ENCODE measurements at places on chromosomes 16 and 17.

DNA sequence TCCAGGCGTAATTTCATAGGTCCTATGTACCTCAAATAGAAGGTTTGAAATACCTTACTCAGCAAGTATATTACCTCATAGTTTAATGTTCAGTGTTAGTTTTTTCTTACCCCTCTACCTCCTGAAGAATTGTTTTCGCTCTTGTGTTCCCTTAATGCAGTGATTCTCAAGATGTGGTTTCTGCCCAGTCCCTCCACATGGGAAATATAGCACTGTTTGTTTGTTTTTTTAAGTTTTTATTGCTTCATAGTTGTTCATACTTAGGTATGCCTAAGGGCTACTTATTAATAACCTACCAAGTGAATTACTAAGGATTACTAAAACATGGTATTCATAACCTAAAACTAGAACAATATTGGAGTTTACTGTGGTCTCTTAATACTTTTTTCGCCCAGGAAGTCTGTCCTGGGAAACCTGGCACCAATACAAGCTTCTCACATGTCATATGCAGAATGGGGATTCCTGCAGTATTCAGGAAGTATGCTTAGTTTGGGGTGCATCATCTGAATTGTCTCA lies 5.0 kb downstream of the RSPRY1 start:
- no peak for DNase-seq

DNA sequence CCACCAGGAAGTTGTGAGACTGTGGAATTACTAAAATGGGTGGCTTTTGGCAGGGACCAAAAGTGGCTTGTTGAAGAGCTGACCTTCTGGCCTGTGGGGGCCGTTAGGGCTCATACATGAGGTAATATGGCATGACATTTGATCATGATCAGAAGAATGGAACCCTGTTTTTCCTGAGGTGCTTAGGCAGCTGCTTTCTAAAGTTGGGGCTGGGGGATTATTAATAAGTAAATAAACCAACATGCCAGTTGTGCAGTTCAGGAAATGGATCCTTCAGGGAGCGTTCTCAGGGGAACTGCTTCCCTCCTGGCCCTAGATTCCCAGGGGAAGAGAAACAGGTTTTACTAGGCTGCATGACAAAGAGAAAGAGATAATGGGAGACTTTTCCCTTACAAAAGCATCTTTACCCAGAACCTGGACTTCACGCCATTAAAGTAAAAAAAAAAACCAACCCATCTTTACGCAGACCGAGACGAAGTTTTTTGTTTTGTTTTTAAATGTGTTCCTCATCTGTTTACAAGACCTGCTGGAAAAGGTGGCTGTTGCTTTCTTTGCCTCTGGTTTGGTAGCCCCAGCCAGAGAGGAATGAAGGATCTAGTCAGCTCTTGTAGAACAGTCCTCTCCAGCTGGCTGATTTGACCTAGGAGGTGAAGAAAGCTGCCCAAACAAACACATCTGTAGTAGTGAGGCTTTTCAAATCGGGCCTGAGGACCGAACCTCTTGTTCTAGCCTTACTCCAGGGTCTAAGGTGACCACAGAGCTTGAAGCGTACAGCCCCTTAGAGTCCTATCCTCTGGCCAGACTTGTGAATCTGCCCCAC lies 22.7 kb downstream of the YPEL2 start:
- no peak for DNase-seq

GRCh38 chr16:83418565-83418964 lies 389.2 kb upstream of the HSBP1 start:
- DNase-seq, result no peak

- no peak for DNase-seq
Observed at GRCh38 chr16:26951950-26952349, 114.8 kb upstream of the C16orf82 start.

- DNase-seq, result no peak
Observed at GRCh38 chr16:81553814-81554675, 109.4 kb downstream of the CMIP start.

DNA sequence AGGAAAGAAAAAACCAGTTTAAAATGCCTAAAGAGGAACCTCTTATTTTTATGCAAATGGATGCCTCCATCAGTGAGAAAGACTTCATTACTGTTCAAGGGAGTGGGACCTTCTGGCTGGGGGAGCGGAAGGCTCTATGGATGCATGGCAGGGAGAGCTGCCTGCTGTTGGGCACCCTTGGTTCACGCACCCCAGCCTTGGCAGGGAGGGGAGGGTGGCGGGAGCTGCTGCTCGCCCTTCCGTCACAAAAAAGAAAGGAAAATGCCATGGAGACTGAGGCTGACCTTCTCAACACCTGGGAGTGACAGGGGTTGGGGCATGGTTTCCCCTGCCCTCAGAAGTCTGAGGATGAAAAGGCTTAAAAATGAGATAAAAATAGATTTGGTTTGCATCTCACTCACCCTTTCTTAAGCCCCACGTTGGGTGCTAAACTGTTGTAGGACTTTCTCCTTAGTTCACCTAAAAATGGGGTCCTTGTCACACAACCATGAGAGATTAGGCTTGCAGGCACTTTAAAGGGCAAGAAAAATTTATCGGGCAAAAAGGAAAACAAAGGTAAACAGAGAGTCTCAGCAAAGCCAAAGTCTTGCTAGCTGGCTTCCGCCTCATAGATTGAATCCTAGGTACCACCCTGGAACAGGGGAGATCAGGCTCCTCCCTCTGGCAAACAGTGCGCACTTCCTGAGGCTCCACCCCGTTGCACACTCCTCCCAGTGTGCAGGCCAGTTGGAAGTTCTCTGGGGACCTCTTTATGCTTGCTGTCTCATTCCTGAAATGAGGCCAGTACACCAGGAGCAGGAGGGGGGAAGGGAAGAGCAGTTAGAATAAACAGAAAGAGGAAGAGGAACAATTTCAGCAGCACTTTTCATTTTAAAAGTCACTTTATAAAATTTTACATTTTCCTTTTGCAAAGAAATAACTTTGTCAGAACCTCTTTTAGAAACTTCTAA lies 31.6 kb downstream of the PHKB start:
- DNase-seq, result peak; percentile 12

DNA sequence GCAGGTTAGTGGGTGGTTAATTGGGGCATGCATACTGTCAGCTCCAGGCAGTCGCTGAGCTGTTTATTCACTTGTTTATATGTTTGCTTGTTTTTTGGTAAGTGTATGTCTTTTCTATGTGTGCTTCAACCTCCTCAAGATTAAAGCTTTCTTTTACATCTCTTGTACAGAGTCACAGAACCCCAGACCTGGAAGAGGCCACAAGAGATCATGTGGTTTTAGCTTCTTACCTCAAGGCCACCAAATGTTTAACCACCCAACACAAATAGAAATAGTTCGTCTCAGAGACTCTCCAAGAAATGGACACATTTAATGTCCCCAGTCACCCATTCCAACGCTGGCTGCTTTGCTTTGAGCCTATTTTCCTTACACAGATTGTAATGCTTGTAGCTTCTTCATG lies 11.8 kb upstream of the TMEM98 start:
- no peak for DNase-seq

- no peak for DNase-seq
Observed at GRCh38 chr16:51573191-51573590, 422.1 kb upstream of the SALL1 start.

GRCh38 chr17:79141578-79142355 lies 67.1 kb downstream of the ENGASE start:
- DNase-seq, result no peak

GRCh38 chr17:57215317-57215716 lies 41.0 kb upstream of the MSI2 start:
- no peak for DNase-seq

- DNase-seq, result no peak
Observed at GRCh38 chr17:82649501-82650261, 1.4 kb upstream of the WDR45B start.

GRCh38 chr17:57988301-57989250 lies 522 bp upstream of the VEZF1 start:
- peak; percentile 73 for DNase-seq

- no peak for DNase-seq
Observed at GRCh38 chr17:13395346-13395745, 206.4 kb downstream of the HS3ST3A1 start.

DNA sequence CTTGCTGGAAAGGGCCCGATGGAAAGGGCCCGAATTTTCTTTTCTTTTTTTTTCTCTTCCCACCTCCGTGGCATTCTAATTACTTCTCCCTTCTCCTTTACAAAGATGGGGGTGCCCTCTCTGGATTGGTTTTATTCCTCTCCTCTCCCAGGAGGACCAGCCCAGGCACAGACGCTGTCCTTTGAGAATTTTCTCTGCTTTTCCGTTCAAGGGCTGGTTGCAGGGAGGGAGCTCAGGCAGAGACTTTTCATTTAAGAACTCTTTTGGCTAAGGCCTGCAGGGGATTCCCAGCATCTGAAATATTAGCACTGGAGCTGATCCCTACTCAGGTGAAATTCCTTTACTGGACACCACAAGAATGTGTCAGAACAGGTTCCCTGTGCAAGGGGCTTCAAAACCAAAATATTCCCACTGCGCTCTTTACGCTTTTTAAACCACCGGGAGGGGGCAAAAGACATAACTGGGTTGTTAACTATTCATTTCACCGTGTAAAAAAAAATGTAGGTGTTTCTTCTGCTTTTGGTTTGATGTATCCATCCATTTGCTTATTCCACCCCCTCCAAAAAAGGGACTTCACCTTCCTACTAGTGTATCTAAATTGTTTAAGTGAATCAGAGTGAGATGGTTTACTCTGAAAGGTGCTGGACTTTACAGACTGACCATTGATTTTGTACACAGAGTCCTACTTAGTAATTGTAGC lies 1.4 kb downstream of the NFAT5 start:
- peak; percentile 7 for DNase-seq

GRCh38 chr17:11889266-11889665 lies 108.0 kb downstream of the ZNF18 start:
- no peak for DNase-seq

DNA sequence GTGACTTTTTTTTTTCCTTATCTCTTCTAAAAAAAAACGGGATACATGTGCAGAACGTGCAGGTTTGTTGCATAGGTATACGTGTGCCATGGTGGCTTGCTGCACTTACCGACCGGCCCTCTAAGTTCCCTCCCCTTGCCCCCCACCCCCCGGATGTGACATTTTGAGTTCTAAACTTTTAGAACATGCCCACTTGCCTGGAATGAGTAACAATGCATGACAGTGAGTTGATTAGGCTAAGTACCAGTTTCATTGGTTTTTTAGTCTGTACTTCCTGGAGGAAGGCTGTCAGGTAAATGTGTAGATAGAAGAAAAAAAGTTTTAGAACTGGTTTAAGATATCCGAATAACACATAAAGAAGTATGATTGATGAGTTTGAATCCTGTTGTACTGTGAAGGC lies 4.0 kb downstream of the BPTF start:
- peak; percentile 71 for DNase-seq

DNA sequence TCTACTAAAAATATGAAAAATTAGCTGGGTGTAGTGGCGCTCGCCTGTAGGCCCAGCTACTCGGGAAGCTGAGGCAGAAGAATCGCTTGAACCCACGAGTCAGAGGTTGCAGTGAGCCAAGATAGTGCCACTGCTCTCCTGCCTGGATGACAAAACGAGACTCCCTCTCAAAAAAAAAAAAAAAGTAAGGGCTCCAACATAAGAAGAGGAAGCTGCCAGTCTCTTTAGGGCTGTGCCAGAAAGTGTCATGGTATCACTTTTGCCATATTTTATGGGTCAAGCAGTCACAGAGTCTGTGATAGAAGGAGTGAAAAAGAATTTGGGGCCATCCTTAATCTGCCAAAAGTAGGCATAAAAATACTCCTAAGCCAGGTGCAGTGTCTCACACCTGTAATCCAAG lies 1.4 kb upstream of the PIPOX start:
- no peak for DNase-seq

DNA sequence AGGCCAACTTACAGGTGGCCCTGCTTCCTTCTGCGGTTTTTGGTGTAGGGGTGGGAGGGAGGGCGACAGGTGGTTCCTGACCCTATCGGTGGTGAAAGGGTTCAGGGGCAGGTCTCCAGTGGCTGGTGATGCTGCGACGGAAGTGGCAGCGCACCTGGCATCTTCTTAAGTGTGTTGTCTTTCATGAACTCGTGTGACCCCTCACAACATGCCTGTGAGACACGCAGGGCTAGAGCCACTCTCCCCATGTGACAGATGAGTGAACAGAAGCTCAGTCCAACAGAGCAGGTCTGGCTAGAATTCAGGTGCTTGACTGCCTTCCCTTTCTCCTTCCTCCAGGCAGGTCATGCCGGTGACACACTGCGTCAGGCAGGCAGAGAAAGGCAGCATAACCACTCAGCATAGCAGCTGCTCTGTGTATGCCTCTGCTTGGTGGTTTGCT lies 8.0 kb downstream of the TNFAIP1 start:
- no peak for DNase-seq

GRCh38 chr16:79767421-79768275 lies 167.1 kb upstream of the MAF start:
- no peak for DNase-seq
